ENCODE measurements at places on chromosomes 3 and 15. TPM values are rescaled to one million over a fixed set of nuclear protein-coding genes. Genes with fewer than 3 reads are reported as not detected.

Gene MCF2L2
- total RNA-seq, result not detected

Gene XYLB
- total RNA-seq, result 6.1 TPM

Gene AGBL1
- total RNA-seq, result not detected

Gene NAALADL2
- total RNA-seq, result 19.7 TPM

Gene IMPG2
- 0.33 TPM for total RNA-seq

All from smooth muscle cell of trachea (primary cell).